ENCODE measurements at places on chromosomes 12 and 14.

- DNase-seq = no peak
These were observed 281.6 kb upstream of the NPAS3 start for GRCh38 chr14:32657081-32657480.

GRCh38 chr12:118064608-118065007 is 3.6 kb upstream of the WSB2 start:
- DNase-seq = no peak

GRCh38 chr12:116319898-116320621 is 42.6 kb upstream of the MED13L start:
- DNase-seq = no peak

DNA sequence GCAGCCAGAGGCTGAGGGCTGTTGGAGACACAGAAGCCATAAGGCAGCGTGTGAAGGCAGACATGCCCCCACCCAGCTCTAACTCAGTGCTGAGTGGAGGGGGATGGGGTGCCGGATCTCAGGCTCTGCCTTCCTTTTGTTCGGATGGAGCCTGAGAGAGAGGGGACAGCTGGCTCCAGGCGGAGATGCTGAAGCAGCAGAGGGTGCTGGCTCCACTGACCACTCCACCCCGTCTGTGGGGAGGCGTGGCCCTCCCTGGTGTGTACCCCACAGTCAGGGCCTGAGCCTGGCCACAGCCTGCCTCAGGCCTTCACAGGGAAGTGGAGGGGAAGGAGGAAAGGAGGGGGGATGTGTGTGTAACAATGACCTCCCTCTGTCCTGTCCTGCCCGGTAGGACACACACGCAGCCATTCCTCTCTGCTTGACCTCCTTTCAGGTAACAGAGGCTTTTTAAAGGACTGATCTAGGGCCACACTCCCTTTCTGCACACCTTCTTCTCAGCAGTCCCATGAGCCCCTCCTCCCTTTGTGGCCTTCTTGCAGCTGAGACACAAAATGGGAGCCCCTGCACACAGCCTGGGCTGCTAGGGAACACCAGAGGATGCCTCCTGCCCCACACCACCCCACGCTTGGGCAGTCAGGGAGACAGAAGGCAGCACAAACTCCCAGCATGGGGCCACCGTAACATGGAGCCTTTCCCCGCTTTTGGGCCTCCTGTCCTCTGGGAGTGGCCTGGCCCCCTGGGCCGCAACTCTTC is 9.6 kb upstream of the ENDOU start:
- DNase-seq = no peak

- no peak for DNase-seq
These were observed 69.3 kb upstream of the HMGA2 start for GRCh38 chr12:65754744-65755595.

Measured in renal cortex interstitium (tissue), 15 donors.